ENCODE measurements at places on chromosomes 6 and 20.

DNA sequence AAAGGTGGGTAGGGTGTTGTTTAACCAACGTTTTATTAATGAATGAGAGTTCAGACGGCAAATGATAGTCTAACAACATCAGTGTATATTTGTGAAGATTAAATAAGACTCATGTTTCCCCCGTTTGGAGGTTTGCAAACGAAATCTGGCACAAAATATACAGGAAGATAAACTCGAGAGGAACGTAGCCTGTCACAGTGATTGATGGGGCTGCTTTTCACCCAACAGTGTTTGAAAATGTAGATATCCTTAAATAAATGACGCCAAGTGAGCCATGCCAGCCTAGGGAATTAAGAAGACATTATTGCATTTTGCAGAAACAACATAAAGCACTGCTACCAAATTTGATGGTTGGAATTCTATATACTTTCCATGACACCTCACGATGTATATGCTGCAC, 696.5 kb upstream of the FLRT3 start:
- no peak for DNase-seq

DNA sequence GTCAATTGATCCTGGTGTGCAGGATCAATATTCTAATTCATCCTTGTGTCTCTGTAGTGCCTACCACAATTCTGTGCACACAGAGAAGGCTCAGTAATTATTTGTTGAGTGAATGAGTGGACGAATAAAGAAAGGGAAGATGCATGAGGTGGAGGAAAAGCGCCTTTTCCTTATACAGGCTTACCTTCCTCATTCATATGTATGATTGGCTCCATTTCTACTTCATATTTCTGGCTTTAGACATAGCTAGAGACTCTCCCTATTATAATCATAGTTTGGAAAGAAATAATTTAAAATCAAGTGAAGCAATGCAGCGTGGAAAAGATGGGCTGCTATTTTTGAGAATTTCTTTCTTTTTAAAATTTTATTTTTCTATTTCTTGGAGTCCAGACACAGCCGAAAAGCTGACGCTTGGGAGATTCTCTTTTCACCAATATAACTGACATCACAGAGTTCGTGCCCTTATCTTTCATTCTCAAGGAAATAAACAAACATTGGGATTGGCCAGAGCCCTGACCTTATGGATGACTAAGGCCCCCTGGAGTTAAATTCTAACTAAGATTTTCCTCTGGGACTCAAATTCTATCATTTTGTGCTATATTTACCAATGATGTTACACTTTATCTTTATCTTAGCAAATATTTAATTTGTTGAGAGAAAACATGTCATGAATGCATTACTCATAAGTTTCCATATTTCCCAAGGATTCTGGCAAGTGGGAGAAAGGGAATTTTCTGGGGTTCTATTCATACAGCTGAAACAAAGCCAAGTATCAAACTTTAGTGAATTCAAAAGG, 48.1 kb downstream of the PRL start:
- no peak for DNase-seq

GRCh38 chr20:62477669-62478455, 2.1 kb upstream of the GATA5 start:
- DNase-seq, result no peak

DNA sequence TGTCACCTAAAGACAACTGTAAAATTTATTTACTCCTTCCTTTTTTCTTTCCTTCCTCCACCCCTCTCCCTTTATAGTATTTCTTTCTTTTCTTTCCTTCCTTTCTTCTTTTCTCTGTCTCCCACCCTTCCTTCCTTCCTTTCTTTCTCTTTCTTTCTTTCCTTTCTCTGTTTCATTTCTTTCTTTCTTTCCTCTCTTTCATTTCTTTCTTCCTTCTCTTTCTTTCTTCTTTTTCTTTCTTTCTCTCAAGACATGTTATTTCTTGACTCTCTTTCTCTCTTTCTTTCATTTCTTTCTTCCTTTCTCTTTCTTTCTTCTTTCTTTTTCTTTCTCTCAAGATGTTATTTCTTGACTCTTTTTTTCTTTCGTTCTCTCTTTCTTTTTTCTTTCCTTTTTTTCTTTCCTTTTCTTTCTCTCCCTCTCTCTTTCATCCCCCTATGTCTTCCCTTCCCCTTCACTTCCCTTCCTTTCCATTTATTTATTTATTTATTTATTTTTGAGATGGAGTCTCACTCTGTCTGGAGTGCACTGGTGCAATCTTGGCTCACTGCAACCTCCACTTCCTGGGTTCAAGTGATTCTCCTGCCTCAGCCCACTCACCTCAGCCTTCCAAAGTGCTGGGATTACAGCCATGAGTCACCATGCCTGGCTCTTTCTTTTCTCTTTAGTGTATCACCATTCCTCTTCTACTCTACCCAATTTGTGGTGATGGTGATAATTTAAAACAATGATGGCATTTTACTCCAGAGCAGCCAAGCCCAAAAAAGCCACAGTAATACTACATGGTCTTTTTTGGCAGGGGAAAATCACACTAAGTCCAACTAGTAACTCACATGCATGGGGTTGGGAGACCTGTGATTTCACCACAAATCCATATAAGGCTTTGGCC, 188.2 kb downstream of the ADGRG6 start:
- no peak for DNase-seq

DNA sequence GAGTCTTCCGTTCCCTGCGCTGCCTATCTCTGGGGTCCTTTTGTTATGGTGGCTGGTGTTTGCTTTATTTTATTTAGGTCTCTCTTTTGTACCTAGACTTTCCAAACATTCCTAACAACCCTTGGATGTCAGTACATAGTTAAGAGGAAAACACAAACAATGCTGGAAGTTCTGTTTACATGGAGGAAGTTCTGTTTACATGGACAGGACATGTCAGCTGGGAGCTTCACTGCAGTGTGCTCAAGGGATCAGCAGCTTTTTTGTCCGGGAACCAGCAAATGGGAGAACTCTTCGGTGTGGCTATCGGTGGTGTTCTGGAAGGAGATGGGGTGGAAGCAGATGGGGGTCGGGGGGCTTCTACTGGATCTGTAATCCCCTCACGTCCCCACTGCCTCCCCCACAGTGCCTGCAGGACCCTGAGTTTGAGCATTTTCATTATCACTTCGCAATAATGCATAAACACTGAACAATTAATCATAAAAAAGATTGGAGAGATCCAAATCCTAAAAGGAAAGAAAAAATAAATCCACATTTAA, 2.7 kb downstream of the SERPINB6 start:
- no peak for DNase-seq

- no peak for DNase-seq
Measured at GRCh38 chr6:126091466-126091865, 105.1 kb downstream of the TRMT11 start.

DNA sequence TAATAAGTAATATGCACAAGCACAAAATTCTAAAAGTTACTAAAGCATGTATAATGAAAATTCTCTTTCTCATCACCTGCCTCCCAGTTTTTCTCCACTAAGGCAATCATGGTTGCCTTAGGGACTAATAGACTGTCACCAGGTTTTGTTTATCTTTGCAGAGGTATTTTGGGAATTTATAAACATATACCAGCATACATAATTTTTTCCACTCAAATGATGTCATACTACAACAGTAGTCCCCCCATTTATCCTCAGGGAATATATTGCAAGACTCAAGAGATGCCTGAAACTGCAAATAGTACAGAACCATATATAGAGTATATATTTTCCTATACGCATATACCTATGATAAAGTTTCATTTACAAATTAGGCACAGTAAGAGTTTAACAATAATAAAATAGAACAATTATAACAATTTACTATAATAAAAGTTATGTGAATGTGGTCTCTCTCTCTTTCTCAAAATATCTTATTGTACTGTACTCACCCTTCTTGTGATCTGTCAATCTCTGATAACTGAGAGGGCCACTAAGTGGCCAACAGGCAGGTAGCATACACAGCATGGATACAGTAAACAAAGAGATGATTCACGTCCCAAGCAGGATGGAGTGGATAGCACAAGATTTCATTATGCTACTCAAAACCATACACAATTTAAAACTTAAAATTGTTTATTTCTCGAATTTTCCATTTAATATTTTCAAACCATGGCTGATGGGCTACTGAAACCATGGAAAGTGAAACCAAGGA, 19.7 kb downstream of the RBL1 start:
- DNase-seq, result no peak

- DNase-seq, result no peak
Measured at GRCh38 chr6:167094436-167094819, 28.5 kb upstream of the CCR6 start.

DNA sequence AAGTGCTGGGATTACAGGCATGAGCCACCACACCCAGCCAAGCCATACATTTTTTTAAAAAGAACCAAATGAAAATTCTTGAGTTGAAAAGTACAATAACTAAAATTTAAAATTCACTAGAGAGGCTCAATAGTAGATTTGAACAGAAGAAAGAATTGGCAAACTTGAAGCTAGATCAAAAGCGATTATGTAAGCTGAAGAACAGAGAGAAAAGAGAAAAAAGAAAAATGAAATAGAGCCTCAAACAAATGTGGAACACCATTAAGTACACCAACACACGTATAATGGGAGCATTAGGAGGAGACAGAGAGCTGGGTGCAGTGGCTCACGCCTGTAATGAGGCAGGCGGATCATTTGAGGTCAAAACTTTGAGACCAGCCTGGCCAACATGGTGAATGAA, 31.0 kb downstream of the ERGIC3 start:
- DNase-seq, result no peak

- no peak for DNase-seq
Measured at GRCh38 chr20:9926007-9926406, 87.1 kb upstream of the PAK5 start.

- no peak for DNase-seq
Measured at GRCh38 chr6:113642714-113643406, 214.3 kb upstream of the MARCKS start.

DNA sequence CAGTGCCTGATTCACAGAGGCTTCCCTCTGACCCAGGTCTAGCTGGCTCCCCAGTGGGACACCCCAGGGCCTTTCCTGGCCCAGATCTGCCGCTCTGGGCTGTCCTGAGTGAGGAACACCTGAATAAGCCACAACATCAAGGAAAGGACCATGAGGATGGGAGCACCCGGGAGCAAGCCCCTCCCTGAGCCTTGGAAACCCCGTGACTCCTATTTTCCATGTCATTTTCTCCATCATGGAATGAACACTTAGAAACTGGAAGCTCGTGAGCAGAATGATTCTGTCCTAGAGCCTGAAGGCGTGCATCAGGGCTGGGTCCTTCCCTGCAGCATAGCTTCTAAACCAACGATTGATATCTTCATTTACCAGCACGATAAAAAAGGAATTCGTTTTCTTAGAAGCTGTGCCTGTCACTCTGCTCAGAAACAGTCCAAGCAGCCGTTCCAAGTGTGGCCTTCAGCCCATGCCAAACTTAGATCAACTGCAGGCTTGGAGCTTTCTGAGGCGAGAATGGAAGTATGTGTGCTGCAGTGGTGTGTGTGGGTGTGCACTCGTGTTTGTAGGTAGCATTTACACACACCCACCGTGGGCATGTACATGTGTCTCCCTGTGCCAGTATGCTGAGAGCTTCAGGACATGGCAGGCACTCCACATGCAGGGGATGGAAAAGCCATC, 83.2 kb upstream of the FOXC1 start:
- peak; percentile 14 for DNase-seq

- no peak for DNase-seq
Measured at GRCh38 chr20:38842026-38842425, 36.5 kb downstream of the PPP1R16B start.

- peak; percentile 15 for DNase-seq
Measured at GRCh38 chr20:63625771-63626423, 1.0 kb downstream of the GMEB2 start.

DNA sequence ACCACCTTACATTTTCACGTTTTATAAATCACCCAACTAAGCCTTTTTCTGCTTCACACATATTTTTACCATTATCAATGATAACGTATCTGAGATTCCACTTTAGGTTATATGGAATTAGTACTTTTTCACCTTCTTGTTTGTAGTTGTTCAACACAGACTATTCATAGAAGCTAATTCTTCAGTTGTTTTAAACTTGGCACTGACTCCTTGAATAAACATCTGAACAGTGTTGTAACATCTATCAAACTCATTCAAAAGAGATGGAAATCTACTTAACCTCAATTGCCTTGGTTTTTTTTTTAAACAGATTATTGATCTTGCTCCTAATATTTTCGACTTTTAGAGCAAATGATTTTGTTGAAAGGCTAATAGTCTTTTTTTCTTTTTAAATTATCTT, 34.2 kb downstream of the PTPRA start:
- DNase-seq, result no peak

DNA sequence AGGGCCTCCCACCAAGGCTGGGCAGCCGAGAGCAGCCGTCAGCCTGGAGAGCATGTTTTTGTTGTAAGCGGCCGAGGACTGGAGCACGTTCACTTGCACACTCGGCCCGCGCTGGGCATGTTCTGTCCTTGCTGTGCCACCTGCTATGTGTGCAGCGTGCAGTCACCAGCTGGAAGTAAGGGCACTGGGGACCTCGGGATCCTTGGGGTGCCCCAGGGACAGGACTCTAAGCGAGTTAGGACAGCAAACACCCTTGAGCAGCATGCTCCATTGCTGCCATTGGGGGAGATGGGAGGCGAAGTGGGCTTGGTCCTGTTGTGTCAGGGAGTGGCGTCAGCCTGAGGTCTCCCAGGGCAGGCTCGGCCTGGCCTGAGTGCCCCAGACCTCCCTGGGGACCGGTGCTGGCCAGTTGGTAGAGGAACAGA, 18.6 kb downstream of the DYNLT1 start:
- DNase-seq, result no peak

DNA sequence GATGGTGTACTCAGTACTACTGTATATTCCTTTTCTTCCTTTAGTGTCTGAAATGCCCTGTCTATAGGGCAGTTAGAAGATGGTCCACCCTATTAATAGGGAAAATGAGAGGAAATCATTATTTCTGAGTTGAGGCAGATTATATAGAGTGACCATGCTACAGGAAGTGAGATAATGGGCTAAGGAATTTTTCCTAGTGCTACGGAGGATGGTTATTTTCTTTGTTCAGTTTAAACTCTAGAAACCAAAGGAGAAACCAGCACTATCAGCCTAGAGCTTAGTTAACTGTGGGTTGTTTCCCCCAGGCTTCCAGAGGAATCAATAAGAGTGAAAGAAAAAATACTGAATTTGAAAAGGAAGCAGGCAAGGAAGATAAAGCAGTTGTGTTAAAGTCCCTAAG, 474 bp downstream of the TSBP1 start:
- DNase-seq, result no peak

DNA sequence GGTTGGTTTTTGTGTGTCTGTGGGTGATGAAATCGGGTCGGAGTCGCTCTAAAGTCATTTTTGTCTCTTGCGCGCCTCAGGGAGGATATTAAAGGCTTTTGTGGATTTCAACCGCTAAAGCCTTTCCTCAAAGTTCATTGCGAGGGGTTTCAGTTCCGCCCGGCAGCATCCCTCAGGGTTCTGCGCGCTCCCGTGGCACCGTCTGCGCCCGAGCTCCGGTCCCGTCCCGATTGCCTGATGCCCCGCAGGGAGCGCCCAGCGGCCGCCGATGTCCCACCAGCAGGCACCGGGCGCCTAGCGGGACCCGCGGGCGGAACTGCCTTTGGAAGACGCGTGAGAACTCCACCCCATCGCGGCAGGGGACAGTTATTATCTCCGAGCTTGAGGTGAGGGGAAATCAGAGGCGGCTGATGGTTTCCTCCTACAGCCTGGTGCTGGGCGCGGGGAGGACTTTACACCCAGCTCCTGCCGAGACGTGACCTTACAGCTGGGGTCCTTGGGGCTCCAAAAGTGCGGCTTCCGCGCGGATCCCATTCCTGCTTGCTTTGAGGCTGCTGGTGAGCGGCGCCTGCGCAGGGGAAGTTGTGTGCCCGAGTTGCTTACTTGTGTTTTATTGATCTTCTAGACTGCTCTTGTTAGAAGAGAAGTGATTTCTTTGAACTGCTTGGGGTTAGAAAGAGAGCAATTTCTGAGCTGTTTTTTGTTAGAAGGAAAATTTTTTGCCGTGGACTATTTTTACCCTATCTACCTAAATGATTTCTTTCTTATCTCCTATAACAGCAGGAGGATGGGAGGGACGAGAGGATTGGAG, 27.1 kb downstream of the ULBP1 start:
- peak; percentile 32 for DNase-seq
